ENCODE measurements at places on chromosomes 16 and 17. TPM values are rescaled to one million over a fixed set of nuclear protein-coding genes. Genes with fewer than 3 reads are reported as not detected.

Gene CDH13
- 36.5 TPM for total RNA-seq

Gene RDM1
- total RNA-seq: 4.3 TPM

Gene IRX3
- total RNA-seq: 6.5 TPM

Gene RGS11
- not detected for total RNA-seq

Gene NXPH3
- total RNA-seq: 0.03 TPM

GRCh38 chr17:3534881-3535252 lies 22.7 kb downstream of the TRPV3 start:
- DNase-seq: peak; percentile 70

DNA sequence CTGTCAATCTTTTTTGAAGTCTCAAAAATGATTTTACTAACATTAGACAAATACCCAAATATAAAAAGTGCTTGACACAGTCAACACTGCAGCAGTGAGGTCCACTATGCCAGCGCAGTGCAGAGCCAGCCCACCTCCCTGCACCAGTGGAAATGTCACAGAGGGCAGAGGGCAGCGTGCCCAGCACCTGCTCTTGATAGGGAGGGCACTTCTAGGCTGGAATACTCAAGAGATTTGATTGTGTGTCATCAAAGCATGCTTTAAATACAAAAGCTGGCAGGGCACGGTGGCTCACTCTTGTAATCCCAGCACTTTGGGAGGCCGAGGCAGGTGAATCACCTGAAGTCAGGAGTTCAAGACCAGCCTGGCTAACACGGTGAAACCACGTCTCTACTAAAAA lies 136.0 kb downstream of the ANKRD11 start:
- no peak for DNase-seq

DNA sequence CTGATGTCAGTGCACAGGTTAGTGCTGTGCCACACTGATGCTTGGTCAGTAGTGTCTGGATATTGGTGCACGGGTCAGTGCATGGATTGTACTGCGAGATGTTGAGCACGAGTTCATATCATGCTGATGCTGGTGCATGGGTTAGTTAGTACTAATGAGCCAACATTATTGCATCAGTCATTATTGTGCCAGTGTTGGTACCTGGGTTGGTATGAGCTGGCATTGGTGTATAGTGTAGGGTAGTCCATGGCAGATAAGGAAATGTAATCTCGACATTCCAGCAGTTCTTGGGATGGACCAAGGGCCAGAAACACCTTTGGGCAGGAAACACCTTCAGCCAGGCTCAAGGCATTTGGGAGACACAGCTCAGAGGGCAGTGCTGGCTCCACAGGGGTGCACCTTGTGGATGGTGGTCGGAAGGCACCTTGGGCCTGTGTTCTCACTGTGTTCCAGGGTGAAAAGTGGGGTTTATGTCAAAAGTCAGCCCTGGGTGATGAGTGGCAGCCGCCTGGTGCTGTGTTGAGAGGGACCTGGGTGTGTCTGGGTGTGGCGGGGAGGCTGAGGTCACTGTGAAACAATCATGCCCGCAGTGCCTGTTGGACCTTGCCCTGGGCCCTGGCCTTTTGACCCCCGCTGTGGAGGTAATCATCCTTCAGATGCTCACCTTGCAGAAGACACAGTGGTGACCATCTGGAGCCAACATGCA lies 100.7 kb upstream of the ZNF469 start:
- no peak for DNase-seq

- no peak for DNase-seq
Observed at GRCh38 chr16:9820476-9821246, 361.6 kb downstream of the GRIN2A start.

DNA sequence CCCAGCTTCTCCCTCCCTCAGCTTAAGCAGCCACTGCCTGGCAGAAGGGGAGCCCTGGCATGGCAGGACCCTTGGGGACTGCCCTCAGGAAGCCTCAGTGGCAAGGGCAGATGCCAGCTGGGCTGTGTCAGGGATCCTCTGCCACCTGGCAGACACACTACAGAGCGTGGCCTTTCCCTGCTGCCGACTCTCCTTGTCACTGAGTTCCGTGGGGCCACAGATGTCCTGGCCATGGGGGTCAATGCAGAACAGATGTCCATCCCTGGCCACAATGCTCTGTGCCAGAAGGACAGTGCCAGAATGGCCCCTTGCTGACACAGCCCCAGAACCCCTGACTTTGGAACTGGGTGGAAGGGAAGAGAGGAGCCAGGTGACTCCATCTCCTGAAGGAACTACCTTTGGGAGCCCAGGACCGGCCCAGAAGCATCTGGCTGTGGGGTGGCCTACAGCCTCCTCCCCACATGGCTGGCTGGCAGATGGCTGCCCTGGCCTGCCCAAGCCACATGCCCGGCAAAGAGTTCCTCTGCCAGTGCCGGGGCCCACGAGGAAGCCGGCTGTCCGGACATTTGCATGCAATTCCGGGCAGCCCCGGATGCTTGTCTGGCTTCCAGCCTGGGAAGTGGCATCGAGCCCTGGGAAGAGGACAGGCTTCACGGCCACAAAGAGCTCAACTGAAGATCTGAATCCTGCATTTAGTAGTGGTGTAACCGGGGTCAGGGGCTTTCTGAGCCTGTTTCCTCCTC lies 24.1 kb downstream of the NPTX1 start:
- DNase-seq: no peak

- no peak for DNase-seq
Observed at GRCh38 chr16:70253291-70254106, 1.8 kb upstream of the EXOSC6 start.

GRCh38 chr17:7444682-7445618 lies at the start of gene CHRNB1:
Gene CHRNB1 (plus strand): TSS chr17:7445061. CDS start chr17:7445128, 67 bp downstream.
- peak; percentile 72 for DNase-seq

DNA sequence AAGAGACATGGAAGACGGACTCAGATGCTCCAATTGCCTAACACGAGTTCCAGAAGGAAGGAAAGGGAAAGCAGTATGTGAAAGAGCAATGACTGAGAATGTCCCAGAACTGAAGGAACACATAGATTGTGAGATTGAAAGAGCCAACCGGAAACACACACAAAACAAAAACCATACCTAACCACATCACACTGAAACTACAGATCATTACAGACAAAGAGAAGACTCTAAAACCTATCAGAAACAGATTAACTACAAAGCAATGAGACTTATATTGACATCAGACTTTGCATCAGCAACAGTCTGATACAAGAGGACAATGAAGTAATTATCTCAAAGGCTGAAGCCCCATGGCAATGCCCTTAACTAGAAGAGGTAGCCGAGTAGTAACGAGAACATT lies 45.6 kb upstream of the CLEC18B start:
- no peak for DNase-seq

DNA sequence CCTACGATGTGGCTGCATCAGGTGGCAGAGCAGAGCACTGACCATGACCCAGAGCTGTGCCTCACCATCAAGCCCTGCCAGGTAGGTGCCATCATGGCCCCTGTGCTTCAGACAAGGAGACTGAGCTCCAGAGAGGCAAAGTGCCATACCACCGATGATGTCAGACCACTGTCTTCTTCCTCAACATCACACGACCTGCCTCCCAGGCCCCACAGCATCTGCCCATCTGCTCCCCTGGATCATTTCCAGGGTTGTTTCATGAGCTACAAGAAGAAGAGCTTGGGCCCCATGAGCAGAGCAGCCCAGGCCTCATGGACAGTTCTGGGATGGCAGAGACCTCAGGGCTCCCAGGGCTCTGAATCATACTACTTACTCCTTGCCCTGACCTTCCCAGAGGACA lies 9.9 kb downstream of the XYLT1 start:
- no peak for DNase-seq

DNA sequence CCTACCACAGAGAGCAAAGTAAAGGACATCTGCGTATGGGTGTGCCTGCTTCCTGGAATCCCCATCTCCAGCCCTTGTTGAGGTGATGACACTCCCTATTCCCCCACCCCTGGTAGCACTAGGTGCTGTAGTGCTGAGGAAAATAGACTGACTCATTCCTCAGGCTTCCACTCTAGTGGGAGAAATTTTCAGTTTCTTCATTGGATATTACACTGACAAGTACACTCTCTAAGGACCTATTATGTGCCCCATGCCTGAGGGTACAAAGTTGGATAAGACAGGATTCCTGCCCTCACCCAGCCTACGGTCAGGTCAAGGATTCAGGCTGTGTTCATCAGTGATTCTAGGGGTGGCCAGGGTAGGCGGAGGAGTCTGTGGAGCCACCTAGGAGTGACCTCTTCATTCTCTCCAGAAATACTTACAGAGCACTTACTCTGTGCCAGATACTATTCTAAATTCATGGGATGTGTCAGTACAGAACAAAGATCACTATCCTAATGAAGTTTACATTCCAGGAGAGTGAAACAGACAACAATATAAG lies 4.5 kb upstream of the ZC3H7A start:
- DNase-seq: no peak

DNA sequence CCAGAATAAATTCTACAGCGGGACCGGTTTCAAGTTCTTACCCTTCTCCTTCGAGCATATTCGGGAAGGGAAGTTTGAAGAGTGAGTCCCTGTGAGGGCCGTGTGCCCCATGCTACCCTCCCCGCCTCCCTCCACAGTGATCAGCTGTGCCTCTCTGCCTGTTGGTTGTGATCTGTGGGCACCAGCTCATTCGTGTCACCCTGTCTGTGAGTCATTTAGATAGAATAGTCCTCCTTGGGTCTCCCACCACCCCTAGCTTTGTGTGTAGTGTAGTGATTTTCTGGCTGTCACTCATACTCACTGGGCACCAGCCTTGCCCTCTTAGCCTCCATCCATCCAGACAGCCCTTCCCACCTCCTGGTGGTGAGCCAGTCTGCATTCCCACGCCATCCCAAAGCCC lies 15.0 kb upstream of the NAGLU start:
- DNase-seq: peak; percentile 35

GRCh38 chr17:6943406-6943805 lies 52.4 kb upstream of the ALOX12 start:
- no peak for DNase-seq
